Stimulated activated CD4-positive, alpha-beta T cell treated with anti-CD3 and anti-CD28 coated beads, TNF-alpha, amount 100 ng/mL, for 1 hour (primary cell): ENCODE measurements at places on chromosomes 3 and 15.

DNA sequence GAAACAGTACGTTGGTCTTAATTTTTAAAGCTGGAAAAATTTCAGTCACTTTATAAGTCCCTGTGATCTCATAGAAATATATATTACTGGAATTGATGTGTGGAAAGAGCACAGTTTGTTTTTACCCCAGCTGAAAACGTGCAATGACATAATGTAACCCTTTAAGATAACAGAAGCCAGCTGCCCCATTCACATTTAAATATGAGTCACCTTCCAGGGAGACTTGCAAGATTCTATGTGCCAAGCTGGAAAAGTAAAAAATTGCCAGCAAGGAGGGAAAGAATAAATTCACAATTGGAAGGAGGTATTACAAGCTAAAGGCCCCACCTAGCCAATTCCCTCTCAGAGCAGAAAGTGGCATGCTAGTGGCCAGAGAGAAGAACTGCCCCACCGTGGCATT is 50.2 kb downstream of the SAMMSON start:
- no peak for DNase-seq

DNA sequence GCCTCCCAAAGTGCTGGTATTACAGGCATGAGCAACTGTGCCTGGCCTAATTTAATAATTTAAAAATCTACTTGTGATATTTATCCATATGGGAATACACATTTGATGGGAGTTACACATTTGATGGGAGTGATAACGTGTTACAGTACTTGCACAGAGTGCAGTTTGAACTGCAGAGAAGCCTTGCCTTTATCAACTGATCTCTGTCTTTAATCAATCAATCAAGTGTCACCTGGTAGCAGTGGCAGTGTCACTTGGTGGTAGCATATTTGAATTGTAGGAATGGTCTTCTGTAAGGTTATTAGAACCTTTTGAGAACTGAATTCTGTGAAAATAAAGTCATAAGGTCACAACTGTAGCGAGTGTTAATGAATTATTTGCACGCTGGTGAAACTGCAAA is 37.8 kb downstream of the SIDT1 start:
- DNase-seq: no peak

DNA sequence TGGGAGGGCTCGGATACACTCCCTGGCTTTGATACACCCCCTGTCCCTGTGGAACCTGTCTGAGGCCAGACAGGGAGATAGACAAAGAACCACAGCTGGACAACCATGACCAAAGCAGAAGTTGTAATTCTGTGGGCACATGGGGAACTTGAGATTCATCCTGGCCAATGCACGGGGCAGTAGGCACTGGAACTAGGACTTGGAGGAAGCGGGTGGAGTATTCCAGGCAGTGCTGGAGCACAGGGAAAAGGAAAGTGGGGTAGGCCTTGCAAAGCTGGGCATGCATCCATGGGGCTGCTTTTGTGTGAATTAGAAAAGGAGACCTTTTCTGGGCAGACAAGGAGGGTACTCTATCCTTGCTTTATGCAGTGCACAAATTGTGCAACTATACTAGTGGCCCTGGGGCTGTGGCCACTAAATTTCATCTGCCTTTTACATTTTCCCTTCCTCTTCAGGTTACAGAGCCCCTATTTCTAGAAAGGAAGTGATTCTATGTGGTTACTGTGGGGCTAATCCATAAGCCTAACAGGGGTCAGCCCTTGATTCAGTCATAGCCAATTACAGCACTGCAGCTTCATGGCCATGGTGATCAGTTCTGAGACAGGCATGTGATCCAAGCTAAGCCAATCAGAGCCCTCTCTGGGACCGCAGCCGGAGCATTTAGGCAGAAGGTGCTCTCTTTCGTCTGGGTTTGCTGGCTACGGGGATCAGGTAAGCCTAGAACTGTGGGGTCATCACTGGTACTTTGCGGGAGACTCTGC is 21.0 kb downstream of the CRABP1 start:
- DNase-seq: no peak

- no peak for DNase-seq
Observed at GRCh38 chr3:100954990-100955389, 38.2 kb downstream of the ABI3BP start.

- no peak for DNase-seq
Observed at GRCh38 chr3:169563775-169564059, 99.8 kb downstream of the MECOM start.

- DNase-seq: no peak
Observed at GRCh38 chr3:11021611-11022011, 29.1 kb downstream of the SLC6A1 start.

GRCh38 chr3:78926523-78926922 is 841.3 kb downstream of the ROBO1 start:
- no peak for DNase-seq

DNA sequence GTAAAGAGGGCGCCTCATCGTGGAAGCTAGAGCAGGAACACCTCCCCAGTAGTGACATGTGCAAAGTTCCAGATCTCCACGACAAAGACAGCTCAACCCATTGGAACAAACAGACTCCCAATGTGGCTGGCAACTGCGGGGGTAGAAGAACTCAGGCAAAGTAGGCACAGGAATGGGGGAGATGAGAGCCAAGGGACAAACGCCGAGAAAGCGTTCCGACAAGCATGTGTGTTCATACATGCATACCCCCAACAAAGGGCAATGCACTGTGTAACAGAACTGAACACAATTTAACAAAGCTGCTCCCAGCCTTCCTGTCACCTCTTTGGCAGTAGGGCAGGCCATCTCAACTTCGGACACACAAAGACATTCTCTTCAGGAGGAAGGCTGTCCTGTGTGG is 11.6 kb downstream of the RCCD1 start:
- DNase-seq: no peak
